ENCODE measurements at places on chromosomes 4 and X.

- DNase-seq: no peak
Measured at GRCh38 chrX:71650333-71650969, 16.9 kb upstream of the LOC101059915 start.

GRCh38 chr4:21792736-21793135, 155.8 kb downstream of the KCNIP4 start:
- DNase-seq: no peak

- no peak for DNase-seq
Measured at GRCh38 chr4:184628103-184628502, 21.1 kb downstream of the CASP3 start.

DNA sequence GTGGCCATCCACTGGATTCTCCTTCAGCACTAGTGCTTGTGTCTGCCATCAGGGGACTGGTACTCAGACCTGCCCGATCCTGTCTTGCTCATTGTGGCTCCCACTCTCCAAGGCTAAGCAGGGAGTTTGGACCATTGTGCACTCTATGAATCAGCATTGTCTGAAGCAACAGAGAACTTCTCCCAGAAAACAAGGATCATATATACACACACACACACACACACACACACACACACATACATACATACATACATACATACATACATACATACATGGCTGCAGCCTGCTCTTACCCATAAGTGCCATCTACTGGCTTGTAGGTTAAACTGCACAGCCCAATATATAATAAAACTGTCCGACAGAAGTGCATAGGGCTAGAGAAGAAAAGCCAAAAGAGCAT, 345.3 kb upstream of the LCORL start:
- DNase-seq: no peak

- no peak for DNase-seq
Measured at GRCh38 chr4:145779319-145779801, 99.4 kb downstream of the C4orf51 start.

GRCh38 chr4:110637408-110638088, 14.7 kb upstream of the PITX2 start:
- DNase-seq: no peak

DNA sequence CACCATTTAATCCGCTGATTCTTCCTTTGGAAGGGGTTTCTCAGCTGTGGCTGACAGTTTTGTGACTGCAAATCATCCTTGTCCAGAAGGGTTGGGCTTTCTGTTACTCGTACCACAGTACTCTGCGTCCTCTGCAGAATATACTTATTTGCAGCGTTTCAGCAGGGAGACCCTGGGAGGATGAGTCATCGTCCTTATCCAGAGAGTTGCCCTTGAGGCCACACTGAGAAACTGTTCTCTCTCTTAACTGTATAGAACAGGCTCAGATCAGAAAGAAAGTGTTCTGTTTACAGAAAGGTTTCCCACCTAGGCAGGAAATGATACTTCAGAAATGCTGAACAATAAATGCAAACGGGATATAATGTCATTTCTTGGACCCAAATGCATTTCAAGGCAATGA, 47.8 kb upstream of the DDX53 start:
- no peak for DNase-seq

GRCh38 chrX:25011589-25012432, 4.0 kb downstream of the ARX start:
- no peak for DNase-seq

DNA sequence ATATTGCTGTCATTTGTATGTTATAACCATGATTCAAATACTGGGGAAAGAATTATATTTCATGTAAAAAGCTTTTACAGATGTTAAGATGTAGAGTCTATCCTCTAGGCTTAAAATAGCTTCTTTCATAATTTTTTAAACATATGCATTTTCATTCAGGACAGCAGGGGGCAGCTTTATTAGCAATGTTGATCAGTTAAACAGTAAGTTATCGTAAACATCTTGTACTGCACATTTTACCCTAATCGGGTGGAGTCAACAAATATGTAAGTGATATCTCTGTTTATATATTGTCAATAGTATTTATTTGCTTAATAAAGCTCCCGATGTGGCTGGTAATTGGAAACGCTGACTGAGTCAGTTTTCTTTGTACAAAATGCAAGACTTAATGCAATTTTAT, 142.5 kb upstream of the MED14 start:
- DNase-seq: peak; percentile 15

- DNase-seq: no peak
Measured at GRCh38 chr4:7808752-7809151, 130.9 kb downstream of the AFAP1 start.

DNA sequence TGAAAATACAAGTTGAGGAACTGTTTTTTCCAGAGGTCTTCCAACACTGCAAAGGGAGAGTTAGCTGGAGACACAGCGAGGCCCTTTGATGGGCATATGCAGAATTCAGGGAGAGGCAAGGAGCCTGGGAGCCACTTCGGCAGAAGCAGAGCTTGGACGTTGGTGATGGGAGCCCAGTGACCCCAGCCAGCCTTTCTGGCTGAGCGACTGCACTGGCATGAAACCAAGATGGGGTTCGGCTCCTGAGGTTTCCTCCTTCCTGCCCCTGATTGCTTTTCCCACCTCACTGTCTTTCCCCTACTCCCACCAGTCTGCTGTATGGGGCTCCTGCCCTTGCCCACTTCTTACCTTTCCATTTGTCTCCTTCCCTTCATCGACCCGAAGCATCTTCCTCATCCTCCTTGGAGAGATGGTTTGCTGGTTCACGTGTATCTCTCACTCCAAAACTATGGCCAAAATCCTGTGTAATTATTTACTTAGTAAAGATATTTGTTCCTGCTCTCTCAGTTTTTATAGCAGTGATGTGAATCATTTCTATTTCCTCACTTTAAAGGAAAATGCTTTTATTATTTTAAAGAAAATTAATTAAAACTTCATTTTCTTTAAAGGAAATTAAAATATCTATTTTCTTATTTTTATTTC, 100.5 kb downstream of the NFKB1 start:
- no peak for DNase-seq

DNA sequence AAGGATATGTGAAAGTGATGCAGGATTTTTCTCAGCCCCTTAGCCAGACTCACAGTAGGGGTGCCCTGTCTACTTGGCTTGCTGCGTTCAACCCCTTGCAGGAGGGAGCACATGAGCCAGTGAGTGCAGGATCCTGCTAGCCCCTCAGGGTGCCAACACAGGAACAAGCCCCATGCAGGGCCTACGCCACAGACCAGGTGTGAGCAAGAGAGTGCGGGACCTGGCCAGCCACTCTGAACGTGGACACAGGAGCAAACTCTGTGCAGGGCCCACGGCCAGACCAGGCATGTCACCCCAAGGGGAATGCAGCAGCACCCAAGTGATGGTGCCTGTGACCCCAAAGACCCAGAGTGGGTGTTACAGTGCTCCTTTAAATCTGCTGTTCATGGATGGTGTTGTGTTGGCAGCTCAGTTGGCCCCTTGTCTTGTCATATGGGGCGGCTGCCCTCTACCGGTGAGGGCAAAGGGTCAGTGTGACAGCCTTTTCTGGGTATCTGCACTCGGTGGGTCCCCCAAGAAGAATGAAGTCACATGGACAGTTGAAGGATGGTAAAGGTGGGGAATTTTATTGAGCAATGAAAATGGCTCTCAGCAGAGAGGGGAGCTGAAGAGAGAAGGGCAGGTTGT, 188.4 kb upstream of the MAOA start:
- DNase-seq: no peak

DNA sequence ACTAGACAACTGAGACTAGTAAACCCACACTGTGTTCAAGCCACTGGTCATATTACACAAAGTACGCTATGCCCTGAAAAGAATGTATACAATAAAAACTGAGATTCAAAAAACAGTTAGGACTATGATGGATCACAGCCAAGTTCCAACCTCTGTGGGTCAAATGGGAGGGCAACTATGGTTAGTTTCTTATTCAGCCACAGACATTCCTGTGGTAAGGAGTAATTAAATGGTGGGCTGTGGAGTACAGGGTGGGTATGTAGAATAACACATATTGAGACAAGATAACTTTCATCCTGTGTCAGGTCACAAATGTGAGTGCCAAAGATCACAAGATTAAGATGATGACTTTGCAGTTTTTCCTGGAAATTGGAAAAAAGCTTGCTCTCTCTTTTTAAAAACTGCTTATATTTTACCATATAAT, 167.2 kb downstream of the NPNT start:
- no peak for DNase-seq

- DNase-seq: no peak
Measured at GRCh38 chr4:23921447-23921845, 31.6 kb upstream of the PPARGC1A start.

- DNase-seq: no peak
Measured at GRCh38 chr4:80471756-80472155, 136.2 kb downstream of the CFAP299 start.

- DNase-seq: no peak
Measured at GRCh38 chrX:148120151-148120550, 139.0 kb downstream of the FMR1NB start.

GRCh38 chr4:94409962-94410361, 41.8 kb upstream of the PDLIM5 start:
- no peak for DNase-seq

GRCh38 chr4:115944146-115944905, 830.9 kb upstream of the NDST4 start:
- DNase-seq: no peak

GRCh38 chrX:134396174-134396573, 63.8 kb upstream of the HPRT1 start:
- DNase-seq: no peak

GRCh38 chr4:25440478-25441030, 63.5 kb downstream of the ANAPC4 start:
- DNase-seq: no peak

DNA sequence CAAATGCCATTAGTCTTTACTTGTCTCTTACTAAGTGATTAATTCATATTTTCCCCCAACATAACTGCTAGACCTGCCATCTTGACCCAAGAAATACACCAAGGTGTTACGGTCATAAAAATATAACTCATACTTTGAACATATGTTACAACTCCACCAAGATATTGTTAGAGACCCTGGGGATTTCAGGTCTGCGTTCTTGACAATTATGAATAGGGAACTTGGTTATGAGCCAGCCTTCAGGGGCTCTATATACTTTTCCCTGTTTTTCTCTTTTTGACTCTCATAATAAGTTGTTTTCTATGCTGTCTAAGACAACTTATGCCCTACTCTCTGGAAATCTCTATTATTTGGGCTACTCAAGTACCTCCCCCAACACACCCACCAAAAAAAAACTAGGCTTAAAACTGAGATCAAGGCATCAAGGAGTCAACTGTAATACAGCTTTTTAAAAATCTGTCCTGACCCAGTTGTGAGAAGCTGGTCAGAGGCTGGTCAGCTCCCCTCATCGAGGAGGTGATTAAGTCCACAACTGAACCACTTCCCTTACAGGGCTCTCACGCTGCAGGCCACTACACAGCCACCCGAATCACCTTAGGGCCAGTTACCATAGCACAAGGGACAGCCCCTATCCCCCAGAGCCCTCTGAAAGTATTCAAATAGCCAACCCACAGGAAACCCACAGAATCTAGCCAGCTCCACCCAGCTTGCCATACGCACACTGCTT, 10.5 kb upstream of the TLR3 start:
- no peak for DNase-seq

GRCh38 chr4:176964116-176964691, 171.5 kb upstream of the VEGFC start:
- no peak for DNase-seq

GRCh38 chr4:157226601-157227000, 6.1 kb downstream of the GRIA2 start:
- DNase-seq: no peak

DNA sequence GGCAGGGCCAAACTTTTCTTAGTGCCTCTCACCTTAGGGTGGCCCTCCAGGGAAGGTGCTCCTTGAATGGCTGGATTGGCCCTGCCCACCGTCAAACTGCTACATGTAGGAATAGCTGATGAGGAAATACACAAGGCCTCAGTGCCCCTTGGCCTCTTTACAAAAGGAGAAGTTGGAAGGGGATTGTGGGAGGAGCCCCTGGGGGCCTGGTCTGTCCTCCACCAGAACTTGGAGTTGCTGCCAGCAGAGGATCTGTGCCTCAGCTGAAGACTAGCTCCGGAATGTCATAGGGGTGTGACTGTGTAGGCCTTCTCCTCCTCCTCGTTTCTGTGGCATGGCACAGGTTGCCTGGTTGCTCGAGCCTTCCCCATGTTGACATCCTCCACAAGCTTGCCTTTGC, 142.7 kb downstream of the AMMECR1 start:
- no peak for DNase-seq

- DNase-seq: no peak
Measured at GRCh38 chr4:126838941-126839679, 793.6 kb upstream of the INTU start.

DNA sequence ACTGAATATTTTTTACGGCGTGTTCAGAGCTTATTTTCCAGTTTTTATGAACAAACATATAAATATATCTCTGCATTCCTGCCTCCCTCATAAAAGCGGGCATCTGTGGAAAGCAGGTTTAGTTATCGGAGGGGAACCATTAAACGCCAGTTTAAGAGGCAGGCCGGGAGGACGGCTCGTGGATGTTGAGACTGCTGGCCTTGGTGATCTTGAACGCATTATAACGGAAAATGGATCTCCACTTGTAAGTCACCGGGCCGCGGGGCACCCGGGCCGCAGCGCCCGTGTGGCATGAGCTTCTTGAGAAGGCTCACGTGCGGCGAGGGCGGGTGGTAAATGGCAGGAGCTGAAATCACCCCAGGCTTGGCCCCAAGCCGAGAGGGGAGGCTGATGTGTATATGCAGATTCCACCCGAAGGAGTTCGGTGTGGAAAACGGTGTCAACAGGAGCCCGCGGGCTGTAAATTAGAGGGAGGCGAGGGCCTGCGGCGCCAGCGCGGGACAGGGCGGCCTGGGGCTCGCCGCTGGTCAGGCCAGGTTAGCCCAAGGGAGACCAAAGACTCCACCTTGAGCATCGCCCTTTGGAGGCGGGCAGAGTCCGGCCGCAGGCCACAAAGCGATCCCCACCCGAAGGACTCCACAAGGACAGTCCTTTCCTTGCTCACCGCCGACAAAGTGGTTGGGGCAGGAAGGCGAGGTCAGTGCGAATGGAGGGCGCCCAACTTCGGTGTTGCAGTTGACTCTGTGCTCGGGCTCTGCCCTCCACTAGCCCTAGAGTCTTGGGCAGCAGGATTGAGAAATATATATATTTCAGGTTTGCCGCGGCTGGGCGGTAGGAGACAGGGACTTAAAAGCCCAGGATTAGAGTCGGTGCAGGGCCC, 1.3 kb upstream of the HAND2 start:
- no peak for DNase-seq

DNA sequence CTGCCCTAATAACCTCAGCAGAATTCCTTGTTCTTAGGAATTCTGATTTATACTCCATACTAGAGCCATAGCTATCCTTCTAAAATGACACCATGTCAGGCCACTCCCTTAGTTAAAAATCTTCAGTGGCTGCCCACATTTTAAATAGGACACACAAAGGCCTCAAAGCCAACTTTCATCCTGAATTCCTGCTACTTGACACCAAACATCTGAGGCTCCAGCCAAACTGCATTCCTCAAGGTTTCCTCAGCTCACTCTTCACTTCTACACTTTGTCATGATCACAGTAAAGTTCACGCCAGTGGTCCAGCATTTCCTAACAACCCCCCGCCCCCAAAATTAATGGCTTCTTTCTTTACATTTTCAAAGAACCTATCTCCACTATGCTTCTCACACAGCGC, 124.3 kb downstream of the ADGRA3 start:
- no peak for DNase-seq

GRCh38 chr4:73068491-73069337, 802 bp downstream of the COX18 start:
- DNase-seq: no peak

GRCh38 chr4:99755223-99755944, 61.2 kb upstream of the DAPP1 start:
- DNase-seq: no peak

- DNase-seq: no peak
Measured at GRCh38 chrX:41919870-41920269, 3.5 kb downstream of the CASK start.

GRCh38 chr4:60989141-60989540, 211.0 kb upstream of the ADGRL3 start:
- DNase-seq: no peak
